CMK (cell line): ENCODE measurements at places on chromosomes 7 and 10.

DNA sequence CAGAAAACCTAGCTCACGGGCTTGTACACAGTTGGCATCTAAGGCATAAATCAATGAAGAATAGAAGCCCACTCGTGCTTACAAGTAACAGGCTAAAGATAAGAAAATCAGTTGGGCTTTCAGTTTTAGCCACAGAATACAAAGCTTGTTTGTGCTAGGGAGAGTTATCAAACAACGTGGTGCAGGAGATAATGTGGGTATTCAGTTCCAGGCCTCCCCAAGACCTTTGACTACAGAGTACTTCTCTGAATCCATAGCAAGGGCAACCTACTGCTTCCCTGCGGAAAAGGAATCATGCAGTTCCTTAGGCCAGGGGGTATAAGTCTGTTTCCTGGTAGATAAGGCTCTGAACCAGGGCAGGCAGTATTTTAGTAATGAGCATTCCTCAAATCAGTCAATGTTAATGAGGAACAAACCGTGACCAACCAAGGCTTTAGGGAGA lies 219.5 kb upstream of the CSTF2T start:
- no peak for DNase-seq

DNA sequence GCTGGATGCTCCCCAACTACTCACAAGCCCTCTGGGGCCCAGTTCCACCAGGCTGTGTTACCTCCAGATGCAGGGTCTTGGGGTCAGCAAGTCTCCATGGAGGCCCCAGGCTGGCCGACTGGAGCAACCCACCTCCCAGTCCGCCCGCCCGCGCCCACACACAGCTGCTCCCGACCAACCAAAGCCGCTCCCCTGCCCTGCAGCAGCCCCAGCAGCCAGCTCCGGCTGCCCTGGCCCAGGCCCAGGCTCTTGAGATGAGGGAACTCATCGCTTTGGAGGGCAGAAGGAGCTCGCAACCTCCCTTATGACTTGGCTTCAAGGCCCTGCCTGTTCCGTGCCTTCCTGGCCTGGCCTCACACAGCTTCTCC lies 47.2 kb downstream of the LRRC20 start:
- no peak for DNase-seq

DNA sequence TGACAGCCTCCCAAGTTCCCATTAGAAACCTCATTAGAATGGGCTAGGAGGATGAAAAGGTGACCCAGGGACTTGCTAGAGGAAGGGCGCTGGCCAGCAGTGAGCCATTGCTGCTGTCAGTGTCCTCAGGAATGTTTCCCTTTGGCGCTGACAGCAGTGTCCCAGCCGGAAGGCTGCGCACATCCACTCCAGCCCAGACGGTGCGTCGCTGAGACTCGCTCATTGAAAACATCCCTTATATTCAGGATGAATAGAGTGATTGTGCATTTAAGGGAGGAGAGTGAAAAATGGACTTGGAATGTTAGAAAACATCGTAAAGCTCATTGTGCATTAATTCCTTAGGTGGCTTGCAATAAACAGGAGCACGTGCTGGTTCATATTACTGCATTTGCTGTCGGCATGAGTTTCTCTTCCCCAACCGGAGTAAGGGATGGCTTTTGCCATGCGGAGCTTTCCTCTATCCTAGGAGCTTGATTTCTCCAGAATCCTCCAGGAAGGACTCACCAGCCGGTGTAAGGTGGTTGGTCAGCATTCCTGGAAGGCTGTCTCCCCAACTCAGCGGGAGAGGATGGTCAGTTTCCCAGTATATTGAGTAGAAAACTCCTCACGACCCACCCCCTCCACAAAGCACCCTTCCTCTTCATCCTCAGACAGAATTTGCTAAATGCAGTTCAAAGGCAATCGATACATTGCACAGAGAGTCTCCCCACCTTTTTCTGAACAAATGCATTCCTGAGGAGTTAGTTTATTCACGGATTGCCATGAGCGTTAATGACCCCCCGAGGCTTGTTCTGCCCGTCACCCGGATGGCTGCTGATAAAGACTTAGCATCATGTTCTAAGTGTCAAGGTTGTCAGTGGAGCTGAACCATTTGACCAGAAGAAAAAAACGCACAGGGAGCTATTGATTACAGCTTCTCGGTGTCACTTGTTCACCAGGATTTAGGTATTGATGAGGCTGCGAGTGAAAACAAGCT lies 201.8 kb downstream of the EBF3 start:
- DNase-seq: no peak

GRCh38 chr7:158407581-158408317 lies 179.9 kb downstream of the PTPRN2 start:
- DNase-seq: no peak

DNA sequence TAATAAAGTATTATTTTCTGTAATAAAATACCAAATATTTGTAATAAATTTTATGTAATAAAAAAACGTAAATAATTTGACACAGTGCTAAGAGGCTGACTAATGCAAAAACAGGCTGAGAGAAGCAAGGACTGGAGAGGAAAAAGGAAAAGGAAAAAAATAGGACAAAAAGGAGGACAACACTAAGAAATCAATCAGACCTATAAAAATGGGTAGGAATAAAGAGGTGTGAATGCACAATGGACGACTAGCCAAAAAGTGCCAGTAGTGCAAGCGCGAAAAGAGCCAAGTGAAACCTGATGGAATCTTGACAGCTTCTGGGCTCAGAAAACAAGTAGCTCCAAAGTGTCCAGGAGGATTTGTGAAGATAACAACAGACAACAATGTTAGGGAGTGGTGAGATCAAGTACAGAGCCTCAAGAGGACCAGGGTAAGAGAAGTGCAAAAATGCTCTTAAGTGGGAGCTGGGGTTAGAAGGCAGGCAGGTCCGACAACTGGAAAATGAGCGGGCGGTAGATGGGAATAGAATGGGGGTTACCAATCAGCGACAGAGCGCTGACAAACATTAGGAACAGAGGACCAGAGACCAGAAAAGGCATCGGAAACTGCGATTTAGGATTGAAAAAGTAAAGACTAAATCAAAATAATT lies 1.2 kb downstream of the BRAF start:
- no peak for DNase-seq

DNA sequence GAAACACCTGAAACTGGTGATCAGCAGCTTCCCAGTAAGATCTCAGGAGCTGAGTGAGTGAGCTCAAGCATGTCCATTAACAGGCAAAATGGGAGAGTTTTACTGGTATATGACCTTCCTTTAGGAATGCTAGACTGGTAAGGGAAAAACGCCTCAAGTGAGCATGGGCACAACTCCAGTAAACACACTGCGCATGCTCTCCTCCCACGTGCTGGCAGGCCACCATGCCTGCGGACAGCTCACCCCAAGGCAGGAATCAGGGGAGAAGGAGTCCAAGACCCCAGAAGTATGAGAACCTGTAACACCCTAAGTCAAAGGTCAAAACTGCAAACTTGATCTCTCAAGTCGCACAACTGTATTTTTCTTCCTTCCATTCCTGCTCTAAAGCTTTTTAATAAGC lies 128.3 kb downstream of the CD36 start:
- DNase-seq: no peak

- DNase-seq: no peak
Observed at GRCh38 chr7:135980012-135980551, 2.9 kb upstream of the MTPN start.

GRCh38 chr7:36299823-36300341 lies 89.8 kb upstream of the ANLN start:
- DNase-seq: no peak

GRCh38 chr10:816958-817357 lies 114.5 kb downstream of the LARP4B start:
- no peak for DNase-seq

GRCh38 chr10:84539216-84539615 lies 210.8 kb downstream of the CCSER2 start:
- DNase-seq: no peak

GRCh38 chr10:28214219-28214618 lies 88.6 kb downstream of the MPP7 start:
- no peak for DNase-seq

- no peak for DNase-seq
Observed at GRCh38 chr7:46651561-46652088, 730.6 kb upstream of the IGFBP3 start.

DNA sequence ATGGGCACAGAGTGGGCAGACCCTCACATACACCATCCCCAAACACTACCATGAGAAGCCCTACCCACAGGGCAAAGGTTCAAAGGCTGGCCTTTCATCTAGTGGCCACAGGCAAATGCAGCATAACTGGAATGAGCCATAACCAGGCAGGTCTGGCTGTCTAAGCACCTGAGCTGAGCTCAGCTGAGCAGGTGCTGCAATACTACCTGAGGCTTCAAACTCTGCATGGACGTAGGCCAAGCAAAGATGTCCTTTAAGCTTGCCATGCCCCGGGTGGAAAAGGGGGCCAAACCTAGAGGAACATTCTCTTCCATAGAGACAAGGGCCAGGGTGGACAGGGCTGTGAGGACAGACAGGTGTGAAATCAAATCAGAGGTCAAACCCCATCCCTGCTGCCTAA lies 65.3 kb upstream of the CAMK2B start:
- no peak for DNase-seq

DNA sequence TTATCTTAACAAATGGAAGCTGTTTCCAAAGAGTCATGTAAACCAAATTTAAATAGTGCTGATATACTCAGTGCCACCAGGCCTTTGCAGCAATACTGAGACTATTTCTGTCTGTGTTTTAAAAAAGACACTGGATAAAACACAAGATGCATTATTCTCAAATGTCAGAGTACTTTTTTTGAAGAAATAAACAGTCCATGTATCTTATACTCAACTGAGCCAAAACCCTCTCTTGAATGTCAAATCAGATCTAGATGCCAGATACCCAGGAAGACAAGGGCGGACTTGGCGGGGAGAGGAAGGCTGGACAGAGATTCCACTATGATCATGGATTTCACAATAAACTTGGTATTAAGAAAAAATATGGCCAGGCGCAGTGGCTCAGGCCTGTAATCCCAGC lies 127.6 kb downstream of the COBL start:
- DNase-seq: no peak

DNA sequence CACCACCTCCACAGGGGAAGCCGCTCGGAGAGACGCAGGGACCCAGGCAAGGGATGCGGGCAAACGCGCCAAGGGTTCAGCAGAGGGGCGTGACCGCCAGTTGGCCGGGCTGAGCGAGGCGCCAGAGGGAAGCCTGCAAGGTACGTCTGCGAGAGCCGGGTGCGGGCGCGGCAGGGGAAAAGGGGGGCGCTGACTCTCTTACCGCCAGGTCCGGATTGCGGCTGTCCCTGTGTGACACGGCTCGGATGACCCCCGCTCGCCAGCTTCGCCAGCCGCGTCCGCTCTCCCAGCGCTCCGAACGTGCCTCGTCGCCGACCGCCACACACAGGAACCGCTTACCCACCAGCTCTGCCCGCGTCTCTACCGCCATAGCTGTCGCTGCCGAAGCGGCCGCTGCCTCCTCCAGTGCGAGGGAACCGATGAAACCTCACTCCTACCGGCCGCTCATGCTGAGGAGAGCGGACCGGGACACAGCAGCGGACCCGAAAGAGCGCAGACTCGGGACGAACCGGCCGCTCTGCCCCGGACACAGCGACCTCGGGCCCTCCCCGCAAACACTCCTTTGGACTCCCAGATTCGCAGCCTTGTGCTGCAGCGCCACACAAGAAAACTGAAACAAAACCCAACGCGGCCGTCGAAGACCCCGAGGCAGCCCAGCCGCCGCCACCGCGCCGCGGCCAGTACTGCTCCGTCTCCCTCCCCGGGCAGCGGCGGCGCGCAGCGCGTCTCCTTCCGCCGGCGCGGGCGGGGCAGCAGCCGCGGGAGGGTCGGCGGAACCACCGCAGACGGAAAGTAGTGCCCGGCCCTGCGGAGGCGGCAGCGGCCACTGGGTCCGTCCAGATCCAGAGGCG lies at the start of gene JMJD1C:
Gene JMJD1C, minus strand, starts transcription at position 685 of the 851 bp plus-strand sequence. Its CDS starts 315 bp downstream, at position 370.
- peak; percentile 55 for DNase-seq

DNA sequence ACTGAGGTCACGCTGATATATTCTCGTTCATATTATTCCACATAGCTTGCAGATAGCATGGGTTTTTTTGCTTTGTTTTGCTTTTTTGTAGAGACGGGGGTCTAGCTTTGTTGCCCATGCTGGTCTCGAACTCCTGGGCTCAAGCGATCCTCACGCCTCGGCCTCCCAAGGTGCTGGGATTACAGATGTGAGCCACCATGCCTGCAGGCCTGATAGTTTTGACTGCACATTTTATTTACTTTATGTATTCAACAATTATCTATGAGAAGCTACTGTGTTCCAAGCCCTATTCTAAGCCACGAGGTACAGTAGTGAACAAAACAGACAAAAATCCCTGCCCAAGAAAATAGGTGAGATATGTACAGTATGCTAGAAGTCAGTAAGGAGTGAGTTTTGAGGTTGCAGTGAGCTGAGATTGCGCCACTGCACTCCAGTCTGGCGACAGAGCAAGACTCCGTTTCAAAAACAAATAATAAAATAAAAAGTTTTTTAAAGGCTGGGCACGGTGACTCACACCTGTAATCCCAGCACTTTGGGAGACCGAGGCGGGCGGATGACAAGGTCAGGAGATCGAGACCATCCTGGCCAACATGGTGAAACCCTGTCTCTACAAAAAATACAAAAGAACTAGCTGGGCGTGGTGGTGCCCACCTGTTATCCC lies 1.3 kb upstream of the YWHAG start:
- no peak for DNase-seq

DNA sequence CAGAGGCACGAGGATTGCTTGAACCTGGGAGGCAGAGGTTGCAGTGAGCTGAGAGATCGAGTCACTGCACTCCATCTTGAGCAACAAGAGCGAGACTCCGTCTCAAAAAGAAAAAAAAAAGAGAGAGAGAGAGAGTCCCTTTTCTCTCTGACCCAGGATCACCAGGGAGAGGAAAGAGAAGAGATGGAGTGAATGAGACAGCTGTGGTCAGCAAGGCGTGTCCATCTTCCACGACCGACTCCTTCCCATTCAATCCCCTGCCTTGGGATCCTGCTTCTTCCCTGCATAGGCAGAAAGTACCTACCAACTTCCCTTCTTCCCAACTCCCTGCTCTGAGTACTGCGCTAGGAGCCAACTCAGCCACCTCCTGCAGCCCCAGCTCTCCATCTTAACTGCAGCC lies 5.2 kb upstream of the ZAN start:
- DNase-seq: no peak

DNA sequence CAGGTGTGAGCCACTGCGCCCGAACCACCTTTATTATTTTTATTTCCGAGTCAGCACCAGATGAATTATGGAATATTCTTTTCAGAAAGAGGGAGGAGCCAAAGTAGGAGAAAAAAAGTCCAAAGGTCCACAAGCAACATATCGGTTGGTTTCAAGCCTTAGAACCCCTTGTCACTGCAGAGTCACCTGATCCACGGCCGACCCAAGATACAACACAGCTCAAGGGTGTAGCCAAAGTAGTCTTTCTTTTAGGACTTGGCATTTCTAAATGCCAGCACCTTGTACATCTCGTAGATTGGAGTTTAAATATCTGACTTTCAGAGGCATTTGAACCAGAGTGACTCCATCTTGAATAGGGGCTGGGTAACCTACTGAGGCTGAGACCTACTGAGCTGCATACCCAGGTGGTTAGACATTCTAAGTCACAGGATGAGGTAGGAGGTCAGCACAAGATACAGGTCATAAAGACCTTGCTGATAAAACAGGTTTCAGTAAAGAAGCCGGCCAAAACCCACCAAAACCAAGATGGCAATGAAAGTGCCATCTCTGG lies 113.9 kb upstream of the ANLN start:
- no peak for DNase-seq
